ENCODE measurements at places on chromosomes 2 and 18.
A peak's percentile ranks its signal among the peaks of the same experiment; 100 is the strongest.

- DNase-seq: no peak
Observed at GRCh38 chr2:189516546-189516945, 64.0 kb downstream of the SLC40A1 start.

- no peak for DNase-seq
Observed at GRCh38 chr2:40823478-40823877, 371.6 kb upstream of the SLC8A1 start.

DNA sequence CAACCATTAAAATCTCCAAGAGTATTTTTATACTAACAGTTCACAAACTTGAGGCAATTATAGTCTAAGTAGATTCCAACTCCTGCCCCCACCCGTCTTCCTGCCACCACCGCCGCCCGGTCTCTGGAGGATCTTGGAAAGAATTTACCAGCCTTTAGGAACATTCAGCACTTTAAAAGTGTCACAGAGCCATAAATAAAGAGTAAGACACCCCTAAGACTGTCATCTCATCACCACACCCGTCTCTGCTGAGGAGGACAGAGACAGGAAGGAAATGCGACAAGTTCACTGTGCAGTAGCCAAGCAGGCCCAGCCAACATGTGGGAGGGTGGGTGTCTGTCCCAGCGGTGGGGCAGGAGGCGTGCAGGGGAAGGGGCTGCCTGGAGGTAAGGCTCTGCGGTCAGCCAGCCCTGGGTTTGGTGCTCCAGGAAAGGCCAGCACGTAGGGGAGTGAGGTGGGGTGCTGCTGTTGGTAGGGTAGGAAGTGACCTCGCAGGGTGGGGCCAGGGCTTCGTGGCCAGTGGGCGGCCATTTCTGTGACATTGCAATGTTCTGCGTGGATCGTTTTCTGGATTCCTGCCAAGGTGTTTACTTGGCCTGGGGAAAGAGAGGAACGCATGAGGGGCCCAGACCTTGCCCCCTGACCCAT is 111.6 kb downstream of the FAM210A start:
- DNase-seq: no peak

GRCh38 chr18:75173125-75173432 is 35.9 kb downstream of the PTGR3 start:
- peak; percentile 10 for DNase-seq

DNA sequence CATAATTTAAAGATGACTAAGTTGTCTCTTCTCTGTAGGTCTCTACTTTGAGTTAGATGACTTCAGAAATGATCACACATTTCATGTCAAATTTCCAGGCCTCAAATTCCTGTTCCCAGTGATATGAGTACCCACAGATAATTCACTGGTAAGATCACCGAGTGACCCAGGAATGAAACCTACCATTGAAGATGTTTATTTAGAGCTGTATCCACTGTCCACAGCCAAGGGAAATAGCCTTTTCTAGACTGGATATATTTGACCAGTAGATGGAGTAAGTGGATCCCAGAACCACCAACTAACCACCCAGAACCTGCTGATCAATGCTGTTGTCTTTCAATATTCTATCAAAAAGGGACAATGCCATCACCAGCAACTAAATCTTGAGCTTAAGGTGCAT is 238.8 kb downstream of the SLC8A1 start:
- DNase-seq: peak; percentile 43

All from fibroblast of pulmonary artery (primary cell).